Neuronal stem cell (in vitro differentiated cells): ENCODE measurements at places on chromosomes 6 and 20.

- DNase-seq, result no peak
Measured at GRCh38 chr20:14451458-14451857, 114.0 kb upstream of the FLRT3 start.

DNA sequence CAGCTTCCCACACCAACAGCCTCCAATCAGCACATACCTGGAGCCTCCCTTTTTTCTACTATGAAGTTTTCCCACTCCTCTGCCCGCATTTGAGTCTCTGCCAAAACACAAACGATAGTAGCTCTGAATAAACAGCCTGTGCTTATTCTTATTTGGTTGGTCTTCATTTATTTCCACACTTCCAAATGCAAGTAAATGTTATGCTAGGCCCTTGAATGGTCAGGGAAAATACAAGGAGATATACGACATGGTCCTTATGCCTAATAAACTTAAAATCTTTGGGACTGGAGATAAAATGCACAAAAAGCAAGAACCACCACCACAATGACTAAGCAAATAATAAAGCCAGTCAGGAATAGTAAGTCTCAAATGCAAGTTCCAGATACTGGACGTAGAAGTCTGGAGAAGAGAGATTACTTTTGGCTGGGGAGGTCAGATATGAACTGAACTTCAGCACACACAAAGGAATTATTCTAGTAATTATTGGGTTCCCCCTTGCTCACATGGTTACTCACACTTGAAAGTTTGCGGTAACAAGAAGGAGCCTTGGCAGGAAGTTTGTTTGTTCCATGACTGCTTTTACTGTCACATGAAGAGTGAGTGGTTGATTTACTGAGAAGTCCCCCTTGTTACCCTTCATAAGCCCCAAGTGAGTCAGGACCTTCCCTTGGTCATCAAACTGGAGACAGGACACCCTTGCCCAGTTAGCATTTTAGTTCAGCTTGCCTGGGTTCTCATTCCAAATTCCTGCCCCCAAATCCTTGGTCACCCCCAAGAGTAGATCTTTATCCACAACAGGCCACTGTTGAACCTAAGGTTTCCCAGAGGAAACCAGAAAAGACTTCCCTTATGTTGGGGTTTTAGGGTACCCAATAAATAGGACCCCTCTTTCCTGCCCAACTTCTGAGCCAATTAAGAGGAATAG lies 511.2 kb upstream of the JARID2 start:
- no peak for DNase-seq

DNA sequence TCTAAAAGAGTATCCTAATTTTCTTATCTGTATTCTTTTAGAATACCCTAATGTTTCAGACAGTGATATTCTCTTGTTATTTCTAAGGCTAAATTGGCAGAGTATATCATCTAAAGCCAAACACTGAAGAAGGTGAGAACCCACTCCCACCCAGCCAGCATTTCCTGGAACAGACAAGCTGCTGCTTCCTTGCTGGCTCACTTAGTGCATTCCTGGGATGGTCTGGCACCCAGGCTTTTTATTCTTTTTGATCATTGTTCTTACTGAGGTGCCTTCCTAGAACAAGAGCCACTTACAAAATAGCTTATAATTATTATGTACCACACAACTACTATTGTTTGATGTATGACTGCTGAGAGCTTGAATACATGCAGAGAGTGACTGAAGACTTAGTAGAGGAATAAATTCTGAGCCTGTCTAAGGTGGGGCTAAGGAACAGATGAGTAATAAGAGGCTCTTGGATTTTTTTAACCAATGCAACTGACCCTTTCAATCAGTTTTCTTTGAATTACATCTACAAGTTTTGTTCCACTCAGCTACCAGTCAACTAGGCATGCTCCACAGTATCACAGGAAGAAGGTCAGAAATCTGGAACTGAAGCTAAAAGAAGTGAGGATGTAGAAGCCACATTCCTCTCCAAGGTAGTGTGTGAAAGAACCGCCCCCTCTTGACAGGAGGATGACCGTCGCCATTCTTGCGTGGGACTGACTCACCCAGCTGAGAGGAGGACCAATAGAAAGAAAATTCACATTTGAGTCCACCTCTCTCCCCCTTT lies 30.1 kb downstream of the PRPH2 start:
- DNase-seq, result no peak

DNA sequence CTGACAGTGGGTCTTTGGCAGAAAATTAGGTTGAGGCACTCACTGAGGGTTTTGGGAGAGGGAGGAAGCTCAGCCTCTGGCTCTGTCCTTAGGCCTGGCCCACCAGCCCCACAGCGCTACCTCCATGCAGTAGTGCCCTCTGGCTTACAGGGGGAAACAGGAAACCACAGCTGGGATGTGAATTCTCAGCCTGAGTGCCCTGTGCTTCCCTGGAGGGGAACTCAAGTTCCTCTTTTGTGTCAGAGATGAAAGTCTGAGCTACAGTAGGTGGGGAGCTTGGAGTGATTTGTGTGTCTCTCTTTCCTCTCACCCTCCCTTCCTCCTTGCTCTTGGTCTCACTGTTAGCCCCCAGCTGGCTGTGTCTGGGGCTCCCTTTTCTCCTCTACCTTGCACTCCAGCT lies 48.2 kb upstream of the BLCAP start:
- DNase-seq, result no peak
